ENCODE measurements at places on chromosomes 1 and 21. TPM values are rescaled to one million over a fixed set of nuclear protein-coding genes. Genes with fewer than 3 reads are reported as not detected.

Gene MCOLN3
- not detected for total RNA-seq

Gene CD1E
- not detected for total RNA-seq

Gene SLC45A3
- total RNA-seq, result 20.3 TPM

Gene SH2D1B
- not detected for total RNA-seq

Gene RGS16
- 0.65 TPM for total RNA-seq

Gene GPA33
- not detected for total RNA-seq

Gene FALEC
- total RNA-seq, result not detected

Gene LGALS8
- total RNA-seq, result 124 TPM

Gene HSD3B1
- not detected for total RNA-seq

Gene SAMD11
- total RNA-seq, result not detected

Gene PRRX1
- 0.65 TPM for total RNA-seq

Gene DMRTA2
- total RNA-seq, result not detected

Gene TSPAN2
- total RNA-seq, result 0.87 TPM

Gene TADA1
- 10.9 TPM for total RNA-seq

Gene TSPEAR
- total RNA-seq, result under 0.01 TPM

Gene RGS8
- total RNA-seq, result not detected

Gene IBA57
- 8.9 TPM for total RNA-seq

Gene ITGB3BP
- 4.6 TPM for total RNA-seq

Gene NECTIN4
- not detected for total RNA-seq

Gene LIPI
- total RNA-seq, result not detected

Gene NUF2
- total RNA-seq, result 1.6 TPM

Gene MPZ
- 0.60 TPM for total RNA-seq

Gene GNAT2
- under 0.01 TPM for total RNA-seq

Gene NOS1AP
- total RNA-seq, result under 0.01 TPM

Gene UCK2
- total RNA-seq, result 50.8 TPM

Gene CFHR5
- not detected for total RNA-seq

Gene TRAF5
- total RNA-seq, result 7.8 TPM

Gene LCK
- total RNA-seq, result under 0.01 TPM

Gene GRHL3
- total RNA-seq, result not detected

Gene OR2G6
- total RNA-seq, result not detected

Gene CEP85
- 4.2 TPM for total RNA-seq

Gene NTRK1
- not detected for total RNA-seq

Gene GSTM1
- not detected for total RNA-seq

Gene FGR
- 0.20 TPM for total RNA-seq

Gene ANGPTL3
- not detected for total RNA-seq

Gene UBE2Q1
- 25.9 TPM for total RNA-seq

Gene FAM78B
- 0.40 TPM for total RNA-seq

Gene PDPN
- total RNA-seq, result 108 TPM

Gene GPR25
- total RNA-seq, result not detected

Gene FAM163A
- 0.22 TPM for total RNA-seq

Gene ALX3
- total RNA-seq, result not detected

Gene HFM1
- total RNA-seq, result 0.20 TPM

Gene FCER1G
- total RNA-seq, result not detected

Gene MAP10
- 0.60 TPM for total RNA-seq

Gene FYB2
- total RNA-seq, result not detected

Gene AVPR1B
- not detected for total RNA-seq

Gene DNAJC6
- 2.8 TPM for total RNA-seq

Gene HSF2BP
- total RNA-seq, result 0.44 TPM

Gene FCRL6
- total RNA-seq, result not detected

Gene PDE4B
- 102 TPM for total RNA-seq

Gene SPATA45
- total RNA-seq, result not detected

Gene NHLH1
- total RNA-seq, result not detected

Gene OR2T33
- total RNA-seq, result not detected

Gene VANGL2
- total RNA-seq, result not detected
